ENCODE measurements at places on chromosomes 6 and 20. TPM values are rescaled to one million over a fixed set of nuclear protein-coding genes. Genes with fewer than 3 reads are reported as not detected.

Gene DEFB132
- not detected for total RNA-seq

Gene LRFN2
- total RNA-seq = not detected

Gene HTR1E
- not detected for total RNA-seq

Gene TSPYL1
- total RNA-seq = 112 TPM

- no peaks in the 10 kb centered on the region for H3K4me1 ChIP-seq
- no peaks in the 10 kb centered on the region for H3K27me3 ChIP-seq
- H3K4me3 ChIP-seq = no peak overlapping the region
- H3K36me3 ChIP-seq = no peaks in the 10 kb centered on the region
Measured at GRCh38 chr20:24908642-24909041, 40.4 kb upstream of the CST7 start.

- no peak overlapping the region for H3K4me3 ChIP-seq
- DNase-seq = no peak
- H3K36me3 ChIP-seq = no peaks in the 10 kb centered on the region
- no peaks in the 10 kb centered on the region for H3K27me3 ChIP-seq
- no peaks in the 10 kb centered on the region for H3K4me1 ChIP-seq
Measured at GRCh38 chr20:39904476-39905112, 784.4 kb downstream of the MAFB start.

DNA sequence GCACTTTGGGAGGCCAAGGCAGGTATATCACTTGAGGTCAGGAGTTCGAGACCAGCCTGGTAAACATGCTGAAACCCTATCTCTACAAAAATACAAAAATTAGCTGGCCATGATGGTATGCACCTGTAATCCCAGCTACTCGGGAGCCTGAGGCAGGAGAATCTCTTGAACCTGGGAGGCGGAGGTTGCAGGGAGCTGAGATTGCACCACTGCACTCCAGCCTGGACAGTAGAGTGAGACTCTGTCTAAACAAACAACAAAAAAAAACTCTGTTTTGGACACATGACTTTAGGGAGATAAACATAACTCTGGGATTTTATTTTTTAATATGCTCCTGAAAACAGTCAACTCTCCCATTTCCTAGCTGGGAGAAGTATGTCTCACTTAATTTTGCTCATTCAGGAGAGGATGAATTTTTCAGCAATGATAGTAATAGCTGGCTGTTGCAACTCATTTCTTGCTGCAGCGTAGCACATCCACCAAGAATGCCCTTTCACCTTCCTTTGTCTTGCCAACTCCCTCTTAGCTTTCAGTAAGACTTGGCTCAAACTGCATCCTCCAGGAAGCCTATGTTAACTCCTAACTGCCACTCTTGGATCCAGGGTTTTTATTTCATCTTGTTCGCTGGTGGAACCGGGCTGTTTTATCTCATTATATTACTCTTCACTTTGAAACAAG is 24.3 kb downstream of the TOP1 start:
- H3K27ac ChIP-seq = no peak overlapping the region
- H3K27me3 ChIP-seq = no peaks in the 10 kb centered on the region
- no peak overlapping the region for H3K4me3 ChIP-seq
- no peak for DNase-seq

Measured in kidney (tissue), 22 donors.